Foreskin fibroblast (primary cell): ENCODE measurements at places on chromosomes 2 and 18.

DNA sequence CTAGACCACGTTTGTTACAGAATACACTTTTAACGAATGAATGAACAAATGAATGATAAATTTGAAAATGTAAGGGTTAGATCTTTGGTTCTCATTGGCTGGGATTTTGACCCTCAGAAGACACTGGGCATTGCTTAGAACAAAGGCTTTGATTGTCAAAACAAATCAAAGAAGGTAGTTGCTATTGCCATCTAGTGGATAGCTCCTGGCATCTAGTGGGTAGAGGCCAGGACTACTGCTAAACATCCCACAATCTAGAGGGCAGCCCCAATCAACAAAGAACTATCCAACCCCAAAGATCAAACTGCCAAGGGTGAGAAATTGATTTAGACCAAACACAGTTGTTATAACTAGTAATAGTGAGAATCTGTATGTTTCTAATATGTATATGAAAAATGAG lies 552.3 kb downstream of the KCNJ3 start:
- peak; percentile 5 for DNase-seq

GRCh38 chr2:8862230-8862629 lies 24.8 kb upstream of the KIDINS220 start:
- no peak for DNase-seq

DNA sequence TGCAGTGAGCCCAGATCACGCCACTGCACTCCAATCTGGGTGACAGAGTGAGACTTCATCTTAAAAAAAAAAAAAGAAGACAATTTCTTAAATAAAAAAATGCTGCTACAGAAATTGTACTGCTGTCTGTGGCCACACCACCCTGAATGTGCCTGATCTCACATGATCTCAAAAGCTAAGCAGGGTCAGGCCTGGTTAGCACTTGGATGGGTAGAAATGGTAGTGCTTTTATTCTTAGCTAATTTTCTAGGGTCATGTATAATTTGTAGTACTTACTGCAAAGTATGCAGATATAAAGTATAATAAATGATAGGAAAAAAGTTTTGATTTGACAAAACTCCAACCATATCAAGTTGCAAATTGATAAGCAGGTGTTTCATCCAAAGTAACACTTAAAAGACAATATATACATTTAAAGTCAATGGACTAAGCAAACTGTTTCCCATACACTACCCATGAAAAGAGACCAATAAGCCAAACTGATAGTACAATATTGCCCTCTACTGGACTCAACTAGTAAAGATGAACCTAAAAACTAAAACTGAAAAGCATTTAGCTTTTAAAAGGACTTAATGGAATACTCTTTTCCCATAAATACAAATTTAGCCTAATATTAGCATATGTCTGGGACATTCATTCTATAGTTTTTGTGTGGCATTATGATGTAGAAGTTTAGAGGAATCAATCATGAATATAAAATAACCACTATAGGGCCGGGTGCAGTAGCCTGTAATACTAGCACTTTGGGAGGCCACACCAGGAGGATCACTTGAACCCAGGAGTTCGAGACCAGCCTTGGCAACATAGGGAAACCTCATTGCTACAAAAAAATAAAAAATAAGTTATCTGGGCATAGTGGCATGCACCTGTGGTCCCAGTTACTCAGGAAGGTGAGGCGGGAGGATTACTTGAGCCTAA lies 18.6 kb upstream of the PEX13 start:
- DNase-seq, result peak; percentile 27

DNA sequence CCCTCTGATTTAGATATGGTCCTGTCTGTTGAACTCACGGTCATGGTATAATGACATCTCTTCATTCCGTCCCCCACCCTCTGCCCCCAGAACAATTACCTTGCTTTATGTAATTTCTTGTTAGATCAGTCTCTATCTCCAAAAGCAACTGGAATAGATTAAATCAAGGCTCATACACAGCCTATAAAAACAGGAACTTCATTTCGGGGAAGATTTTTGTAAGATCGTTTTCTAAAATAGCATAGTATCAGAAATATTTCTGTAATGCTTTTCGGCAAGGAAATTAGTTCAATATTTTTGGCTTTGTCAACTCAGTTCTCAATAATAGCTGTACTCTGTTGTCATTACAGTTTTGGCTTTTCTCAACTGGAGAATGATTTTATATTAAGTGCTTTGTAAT lies 157.2 kb downstream of the FMNL2 start:
- no peak for DNase-seq

- no peak for DNase-seq
Measured at GRCh38 chr18:22840606-22841144, 92.5 kb upstream of the RBBP8 start.

DNA sequence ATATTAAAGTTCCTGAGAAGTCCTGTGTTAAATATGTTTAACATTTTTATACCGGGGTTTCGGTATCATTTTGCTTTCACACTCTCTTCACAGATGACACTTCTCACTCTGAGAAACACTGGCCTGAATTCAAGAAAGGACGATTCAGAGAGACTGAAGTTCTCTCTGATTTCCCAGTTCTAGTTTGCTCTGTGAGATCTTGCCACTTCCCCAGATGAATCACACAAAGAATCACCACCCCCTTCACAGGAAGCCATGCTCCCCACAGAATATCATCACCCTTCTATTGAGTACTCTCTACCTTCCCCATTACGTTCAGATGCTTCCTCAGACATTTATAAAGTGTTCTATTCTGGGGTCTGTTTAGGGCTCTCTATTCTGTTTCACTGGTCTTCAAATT lies 16.1 kb upstream of the CD207 start:
- DNase-seq, result no peak

DNA sequence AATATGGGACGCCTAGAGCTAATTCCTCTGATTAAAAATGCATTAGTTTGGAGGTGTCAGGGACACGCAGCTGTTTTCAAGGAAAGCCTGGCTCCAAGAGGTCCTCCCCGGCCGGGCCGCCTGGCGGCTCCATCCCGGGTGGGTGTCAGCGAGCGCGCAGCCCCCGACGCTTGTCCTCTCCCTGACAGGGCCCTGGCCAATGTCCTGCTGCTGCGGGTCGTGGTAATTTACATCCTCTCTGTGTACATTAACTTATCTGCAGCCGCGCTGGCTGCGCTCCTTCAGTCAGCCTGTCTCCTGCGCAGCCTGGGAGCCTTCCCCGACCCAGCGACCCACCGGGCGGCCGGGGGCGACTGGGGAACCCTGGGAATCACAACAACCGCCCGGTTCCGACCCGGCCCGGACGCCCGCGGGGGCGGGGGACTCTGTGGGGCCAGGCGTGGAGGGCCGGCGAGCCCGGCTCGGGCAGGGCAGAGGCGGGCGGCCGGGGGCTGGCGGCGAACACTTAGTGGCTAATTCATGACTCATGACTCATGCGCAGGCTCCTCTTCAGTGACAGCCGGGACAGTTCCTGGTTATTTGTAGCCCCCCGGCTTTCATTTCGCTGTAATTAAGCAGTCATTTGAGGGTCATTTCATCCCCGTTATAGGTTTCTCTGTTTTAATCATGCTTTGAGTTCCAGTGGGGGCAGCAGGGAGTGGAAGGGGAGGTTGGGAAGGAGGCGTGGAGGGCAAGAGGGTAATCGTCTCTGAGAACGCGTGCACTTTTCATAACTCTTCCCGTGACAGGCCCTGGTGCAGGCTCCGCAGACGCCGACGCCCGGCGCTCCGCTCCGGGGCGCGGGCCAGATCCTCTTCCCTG lies 141.9 kb upstream of the CTAGE1 start:
- peak; percentile 49 for DNase-seq

- DNase-seq, result no peak
Measured at GRCh38 chr2:60959501-60959900, 58.0 kb upstream of the PEX13 start.

DNA sequence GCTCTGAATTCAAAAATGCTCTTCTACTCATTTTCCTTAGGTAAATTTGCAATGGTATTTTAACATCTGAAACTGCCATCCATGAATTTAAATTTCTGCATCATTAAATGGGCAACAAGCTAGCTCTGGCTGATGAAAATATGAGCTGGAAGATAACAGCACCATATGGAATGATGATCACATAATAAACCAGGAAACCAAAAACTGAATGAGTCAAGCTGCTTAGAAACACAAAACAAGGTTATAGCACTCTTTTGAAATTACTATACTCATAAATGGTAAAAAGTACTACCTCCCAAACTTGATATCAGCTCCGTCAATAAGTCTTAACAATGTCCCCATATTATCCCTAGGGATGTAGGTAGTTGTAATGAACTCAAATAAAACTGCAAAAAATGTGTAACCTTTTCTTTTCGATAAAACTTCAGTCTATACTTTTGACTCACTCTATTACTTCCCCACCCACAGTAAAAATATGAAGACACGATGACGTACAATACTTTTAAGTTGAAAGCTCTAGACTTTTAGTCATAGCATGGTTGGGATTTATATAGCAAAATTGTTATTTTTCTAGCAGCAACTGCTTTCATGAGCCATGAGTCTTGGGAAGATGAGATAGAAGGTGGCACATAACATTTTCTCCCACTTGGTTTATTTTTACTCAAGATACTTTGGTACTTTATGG lies 396.7 kb downstream of the CDH2 start:
- no peak for DNase-seq

DNA sequence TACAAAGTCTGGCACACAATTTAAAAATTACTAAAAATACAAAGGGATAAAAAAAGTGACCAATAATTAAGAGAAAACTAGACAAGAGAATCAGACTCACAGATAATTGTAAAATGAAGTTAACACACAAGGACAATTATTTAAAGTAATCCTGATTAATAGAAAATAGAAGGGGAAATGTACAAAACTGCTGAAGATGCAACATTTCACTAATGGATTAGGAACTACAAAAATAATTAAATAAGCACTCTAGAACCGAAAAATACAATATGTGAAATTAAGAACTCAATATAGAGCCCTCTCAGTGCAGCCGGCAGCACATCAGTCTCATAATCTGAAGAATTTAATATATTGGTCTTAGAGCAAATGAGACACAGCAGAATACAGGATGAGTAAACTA lies 24.6 kb downstream of the HYCC2 start:
- DNase-seq, result no peak

- DNase-seq, result no peak
Measured at GRCh38 chr2:45273412-45274249, 264.4 kb upstream of the SIX2 start.

GRCh38 chr2:88310787-88311186 lies 140.6 kb downstream of the THNSL2 start:
- no peak for DNase-seq

DNA sequence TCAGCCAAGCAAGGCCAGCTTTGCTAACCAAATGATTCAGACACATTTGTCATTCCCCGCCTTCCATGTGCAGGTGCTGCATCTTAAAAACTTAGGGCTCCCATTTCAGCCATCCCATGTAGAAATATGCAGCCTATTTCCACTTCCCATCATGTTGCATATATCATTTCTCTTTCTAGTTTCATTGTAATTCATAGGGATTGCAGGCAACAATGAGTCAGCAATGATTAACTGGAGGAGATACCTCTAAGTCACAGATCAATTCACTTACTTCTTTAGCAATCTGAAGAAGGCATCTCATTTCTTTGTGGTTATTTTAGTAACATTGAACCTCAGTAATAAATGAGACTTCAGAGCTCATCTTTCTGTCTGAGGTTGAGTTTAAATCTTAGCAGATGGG lies 276.1 kb upstream of the PKDCC start:
- DNase-seq, result peak; percentile 1
